ENCODE measurements at places on chromosomes 6 and 20.
A peak's percentile ranks its signal among the peaks of the same experiment; 100 is the strongest.

- DNase-seq, result no peak
These were observed 22.2 kb upstream of the FBXO30 start for GRCh38 chr6:145836772-145837171.

GRCh38 chr20:49658508-49658907 is 55.2 kb downstream of the B4GALT5 start:
- DNase-seq, result peak; percentile 83

DNA sequence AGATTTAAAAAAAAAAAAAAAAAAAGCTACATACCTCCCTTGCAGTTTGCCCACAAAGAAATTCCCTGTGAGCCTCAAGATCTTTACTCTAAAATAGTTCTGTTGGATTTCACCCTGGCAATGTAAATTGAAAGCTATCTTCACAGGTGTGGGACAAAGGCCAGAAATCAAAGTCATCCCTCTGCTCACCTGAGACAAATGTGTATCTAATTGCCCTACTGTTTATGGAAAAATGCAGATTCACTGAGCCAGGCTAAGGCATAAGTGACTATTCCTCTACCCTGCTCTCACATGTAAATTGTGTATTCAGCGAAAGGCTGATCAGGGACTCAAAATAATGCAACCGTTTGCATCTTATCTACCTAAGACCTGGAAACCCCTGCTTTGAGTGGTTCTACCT is 98.5 kb upstream of the SHLD1 start:
- DNase-seq, result no peak

DNA sequence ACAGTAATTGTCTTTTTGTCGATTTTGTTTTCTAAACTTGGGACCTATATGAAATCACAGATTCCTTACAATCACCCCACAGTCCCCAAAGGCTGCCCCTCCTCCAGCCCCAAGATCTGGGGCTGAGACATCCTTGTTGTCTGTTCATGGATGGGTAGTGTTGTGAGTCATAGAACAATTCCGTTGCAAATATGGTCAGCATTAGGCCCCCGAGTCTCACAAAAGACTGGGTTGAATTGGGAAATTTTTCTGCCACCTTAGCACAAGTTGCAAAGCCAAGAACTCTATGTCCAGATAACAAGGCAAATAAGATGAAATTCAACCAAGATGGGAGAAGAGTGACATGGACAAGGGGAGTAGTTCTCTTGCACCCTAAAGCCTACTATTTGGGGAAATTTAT is 10.5 kb upstream of the TAB2 start:
- DNase-seq, result no peak

GRCh38 chr6:20058912-20059311 is 153.4 kb downstream of the MBOAT1 start:
- no peak for DNase-seq

GRCh38 chr6:19325335-19325789 is 511.8 kb upstream of the ID4 start:
- DNase-seq, result no peak

- DNase-seq, result no peak
These were observed 108.0 kb downstream of the SYNDIG1 start for GRCh38 chr20:24577271-24577909.

- no peak for DNase-seq
These were observed 99.9 kb downstream of the AIG1 start for GRCh38 chr6:143160439-143161220.
